ENCODE measurements at places on chromosomes 2 and 18.

- no peak for DNase-seq
Observed at GRCh38 chr2:15712551-15713342, 121.1 kb downstream of the DDX1 start.

GRCh38 chr2:73838889-73839534 lies 10.3 kb downstream of the STAMBP start:
- no peak for DNase-seq

DNA sequence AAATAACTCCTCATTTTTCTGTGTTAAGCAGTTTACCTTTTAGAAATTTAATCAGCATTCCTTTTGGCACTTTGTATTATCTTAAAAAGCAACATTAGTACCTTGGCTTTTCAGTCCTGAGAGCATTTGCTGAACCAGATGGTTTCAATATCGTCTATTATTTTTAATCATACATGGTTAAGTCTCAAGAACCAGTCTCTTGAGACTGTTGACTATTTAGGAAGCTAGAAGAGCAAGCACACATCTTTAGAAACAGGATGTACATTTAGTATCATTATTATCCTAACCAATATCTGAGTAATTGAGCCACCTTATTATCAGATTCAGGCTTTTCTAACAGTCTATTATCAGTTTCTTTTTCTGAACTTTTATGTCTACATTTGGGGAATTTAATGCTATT lies 28.2 kb upstream of the ZEB2 start:
- DNase-seq, result no peak

DNA sequence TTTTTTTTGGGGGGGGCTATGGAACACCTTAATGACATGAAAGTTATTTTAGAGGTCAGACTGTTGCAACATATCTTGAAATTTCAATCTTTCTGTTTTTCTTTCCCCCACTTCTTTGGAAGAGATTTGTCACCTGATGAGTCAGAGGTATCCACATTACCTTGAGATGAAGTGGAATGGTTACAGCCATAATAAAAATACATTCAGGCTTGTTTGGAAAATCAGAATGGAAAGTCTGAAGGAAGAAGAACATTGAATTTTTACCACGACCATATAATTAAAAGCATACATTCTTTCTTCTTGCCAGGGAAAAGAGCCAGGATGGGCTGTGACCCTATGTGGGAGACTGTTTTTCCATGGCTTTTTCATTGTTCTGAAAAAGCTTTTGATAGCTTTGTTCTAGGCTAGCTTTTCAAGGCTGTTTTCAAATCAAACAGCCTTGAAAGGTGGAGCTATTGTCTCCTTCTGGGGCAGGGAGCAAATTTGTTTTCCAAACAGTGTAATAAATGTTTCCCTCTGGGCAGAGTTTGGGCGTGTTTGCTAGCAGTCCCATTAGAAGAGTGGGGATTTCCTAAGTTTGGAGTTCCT lies 2.3 kb upstream of the GTF3C3 start:
- DNase-seq, result no peak

DNA sequence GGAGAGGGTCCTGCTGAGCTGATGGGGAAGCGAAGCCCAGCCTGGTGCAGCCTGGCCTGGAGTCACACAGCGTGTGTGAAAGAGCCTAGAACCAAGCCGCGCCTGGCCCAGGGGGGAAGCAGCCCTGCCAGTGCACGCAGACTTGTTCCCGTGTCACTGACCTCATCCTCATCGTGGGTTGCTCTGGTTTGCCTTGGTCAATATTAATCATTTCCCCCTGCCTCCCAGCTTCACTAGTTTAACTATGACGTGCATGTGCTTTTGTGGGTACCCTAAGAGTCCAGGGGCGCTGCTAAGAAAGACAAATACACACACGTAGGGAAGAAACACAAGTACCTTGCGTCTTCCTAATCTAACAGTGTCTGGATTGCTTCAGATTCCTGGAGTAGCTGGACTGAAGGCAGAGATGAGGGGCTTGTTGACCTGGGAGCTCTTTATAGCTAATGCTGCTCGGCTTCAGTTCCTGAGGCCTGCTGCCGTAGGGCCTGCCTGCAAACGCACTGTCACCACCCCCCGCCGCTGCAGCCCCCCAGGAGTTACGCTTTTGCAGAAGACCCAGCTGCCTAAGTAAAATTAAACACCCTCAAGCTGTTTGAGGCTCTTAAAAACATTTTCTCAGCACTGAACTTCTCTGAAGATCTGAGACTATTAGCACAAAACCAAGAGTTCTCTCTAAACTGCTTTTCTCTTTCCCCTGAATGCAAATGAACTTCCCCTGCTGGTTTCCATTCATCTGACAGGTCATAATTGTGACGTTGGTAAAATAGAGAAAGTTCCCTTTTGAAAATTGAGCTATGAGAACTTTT lies 159.2 kb downstream of the FAM210A start:
- no peak for DNase-seq
